ENCODE measurements at places on chromosomes 2 and 18.

GRCh38 chr2:187544371-187545080 lies 9.7 kb downstream of the TFPI start:
- H3K27me3 ChIP-seq = no peaks in the 10 kb centered on the region
- peaks cover 100% of the 10 kb centered on the region for H3K4me1 ChIP-seq
- peak overlapping the region; percentile 85 for H3K27ac ChIP-seq
- H3K4me3 ChIP-seq = no peak overlapping the region
- H3K36me3 ChIP-seq = peaks cover 37% of the 10 kb centered on the region

DNA sequence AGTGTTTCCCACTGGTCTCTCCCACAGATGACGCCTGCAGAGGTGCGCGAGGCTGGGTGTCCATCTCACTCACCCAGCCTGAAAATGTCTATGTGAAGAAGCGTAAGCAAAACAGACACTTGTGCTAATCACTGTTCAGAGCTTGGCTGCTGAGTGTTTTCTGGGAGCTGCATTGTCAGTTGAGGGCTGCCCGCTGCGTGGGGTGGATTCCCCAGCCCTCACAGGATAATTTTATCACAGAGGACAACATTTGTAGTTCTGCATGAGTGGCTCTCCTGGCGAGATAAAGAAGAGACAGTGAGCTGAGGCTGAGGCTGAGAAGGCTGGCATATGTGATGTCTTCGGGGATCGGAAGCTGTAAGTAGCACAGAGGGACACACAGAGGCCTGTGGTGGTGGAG lies 16.2 kb upstream of the CAPN13 start:
- no peaks in the 10 kb centered on the region for H3K36me3 ChIP-seq
- no peak for DNase-seq
- H3K27me3 ChIP-seq = peaks cover 19% of the 10 kb centered on the region
- no peak overlapping the region for H3K4me3 ChIP-seq

DNA sequence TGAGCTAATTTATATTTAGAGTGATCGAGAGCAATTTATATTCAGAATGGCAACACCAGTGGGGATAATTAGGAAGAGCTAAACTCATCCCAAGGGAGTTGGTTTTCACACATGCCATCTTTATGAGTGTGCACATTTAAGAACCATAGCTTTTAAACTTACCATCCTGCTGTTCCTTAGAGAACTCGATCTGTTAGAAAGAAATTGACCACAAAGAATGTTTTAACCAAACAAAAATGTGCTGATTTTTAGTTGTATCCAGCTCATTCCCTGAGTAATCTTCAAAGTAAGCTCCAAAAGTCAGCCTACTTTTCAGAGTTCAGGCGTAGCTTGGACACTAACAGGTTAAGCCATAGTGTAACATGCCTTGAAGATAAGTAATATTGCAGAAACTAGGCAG lies 12.6 kb downstream of the MYL1 start:
- no peak overlapping the region for H3K27ac ChIP-seq
- H3K4me1 ChIP-seq = no peaks in the 10 kb centered on the region
- H3K4me3 ChIP-seq = no peak overlapping the region
- H3K36me3 ChIP-seq = no peaks in the 10 kb centered on the region
- no peaks in the 10 kb centered on the region for H3K27me3 ChIP-seq
- DNase-seq = no peak

DNA sequence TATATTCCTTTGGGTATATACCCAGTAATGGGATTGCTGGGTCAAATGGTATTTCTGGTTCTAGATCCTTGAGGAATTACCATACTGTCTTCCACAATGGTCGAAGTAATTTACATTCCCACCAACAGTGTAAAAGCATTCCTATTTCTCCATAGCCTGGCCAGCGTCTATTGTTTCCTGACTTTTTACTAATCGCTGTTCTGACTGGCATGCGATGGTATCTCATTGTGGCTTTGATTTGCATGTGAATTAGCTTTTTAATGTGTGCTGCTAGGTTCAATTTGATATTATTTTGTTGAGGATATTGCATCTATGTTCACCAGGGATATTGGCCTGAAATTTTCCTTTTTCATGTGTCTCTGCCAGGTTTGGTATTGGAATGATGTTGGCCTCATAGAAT lies 67.4 kb upstream of the VRK2 start:
- no peaks in the 10 kb centered on the region for H3K4me1 ChIP-seq
- no peak overlapping the region for H3K4me3 ChIP-seq
- H3K36me3 ChIP-seq = no peaks in the 10 kb centered on the region

GRCh38 chr2:16870491-16871076 lies 204.9 kb upstream of the CYRIA start:
- no peak overlapping the region for H3K27ac ChIP-seq
- no peak for DNase-seq
- H3K4me3 ChIP-seq = no peak overlapping the region
- no peaks in the 10 kb centered on the region for H3K4me1 ChIP-seq

- no peak overlapping the region for H3K27ac ChIP-seq
- DNase-seq = no peak
- no peak overlapping the region for H3K4me3 ChIP-seq
- no peaks in the 10 kb centered on the region for H3K27me3 ChIP-seq
- H3K4me1 ChIP-seq = no peaks in the 10 kb centered on the region
These were observed 193.7 kb downstream of the STK39 start for GRCh38 chr2:168053676-168054075.

DNA sequence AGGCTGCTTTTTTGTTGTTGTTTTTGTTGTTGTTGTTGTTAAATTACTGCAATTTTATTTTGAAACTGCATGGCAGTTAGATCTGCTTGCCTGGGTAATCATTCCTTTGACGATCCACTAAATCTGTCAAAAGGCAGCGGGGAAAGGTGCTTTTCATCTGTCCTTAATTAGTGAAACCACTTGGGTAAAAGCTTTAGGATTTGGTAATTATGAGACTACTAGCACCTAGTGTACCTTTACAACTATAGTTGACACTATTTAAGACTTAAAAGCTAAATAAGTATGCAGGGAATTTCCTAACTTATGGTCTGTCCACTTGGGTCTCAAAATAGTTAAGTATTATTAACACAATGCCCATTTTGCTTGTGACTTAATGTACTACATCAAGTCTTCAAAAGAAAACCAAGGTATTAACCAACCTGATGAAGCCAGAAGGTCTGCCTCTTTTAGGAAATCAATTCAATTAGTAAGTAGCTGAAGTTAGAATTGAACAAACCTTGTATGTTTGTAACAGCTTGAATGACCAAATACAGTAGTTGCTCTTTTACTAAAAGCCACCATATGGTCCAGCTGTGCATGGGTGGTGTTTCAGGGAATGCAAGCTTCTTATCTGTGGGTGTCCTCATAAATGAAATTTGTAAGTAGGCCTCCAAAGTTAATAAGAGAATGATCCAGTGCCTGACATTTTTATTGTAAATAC lies 44.8 kb downstream of the NAB1 start:
- DNase-seq = no peak
- H3K4me3 ChIP-seq = no peak overlapping the region
- H3K27me3 ChIP-seq = no peaks in the 10 kb centered on the region
- H3K27ac ChIP-seq = no peak overlapping the region

- no peaks in the 10 kb centered on the region for H3K36me3 ChIP-seq
- H3K27me3 ChIP-seq = no peaks in the 10 kb centered on the region
- no peak overlapping the region for H3K4me3 ChIP-seq
- H3K4me1 ChIP-seq = no peaks in the 10 kb centered on the region
These were observed 291.8 kb downstream of the ICOS start for GRCh38 chr2:204228169-204228886.

DNA sequence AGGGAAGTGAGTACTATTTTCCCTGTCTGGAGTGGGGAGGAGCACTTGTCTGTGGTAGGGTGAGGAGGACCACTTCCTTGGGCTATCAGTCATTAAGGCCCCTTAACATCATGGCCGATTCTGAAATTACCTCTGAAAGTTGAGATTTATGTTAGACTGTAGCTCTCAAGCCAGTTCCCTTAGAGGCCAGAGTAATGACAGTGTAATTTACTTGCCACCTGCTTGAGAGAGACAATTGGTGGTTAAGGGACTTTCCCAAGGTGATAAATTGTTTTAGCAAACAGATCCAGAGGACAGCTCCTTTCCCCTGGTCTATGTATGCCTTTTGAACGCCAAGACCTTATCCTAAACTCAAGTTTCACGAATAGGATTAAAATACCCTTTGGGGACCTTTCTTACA lies 56.1 kb downstream of the NEDD4L start:
- H3K36me3 ChIP-seq = no peaks in the 10 kb centered on the region
- H3K27me3 ChIP-seq = no peaks in the 10 kb centered on the region
- H3K4me1 ChIP-seq = peaks cover 65% of the 10 kb centered on the region
- DNase-seq = no peak
- H3K4me3 ChIP-seq = no peak overlapping the region

- no peaks in the 10 kb centered on the region for H3K27me3 ChIP-seq
- H3K4me1 ChIP-seq = peaks cover 14% of the 10 kb centered on the region
- peaks cover 40% of the 10 kb centered on the region for H3K36me3 ChIP-seq
- no peak overlapping the region for H3K4me3 ChIP-seq
- no peak for DNase-seq
These were observed 120.5 kb downstream of the EIPR1 start for GRCh38 chr2:3257166-3257565.

All from HepG2 (cell line).